ACHN (cell line): ENCODE measurements at places on chromosomes 4 and X.

DNA sequence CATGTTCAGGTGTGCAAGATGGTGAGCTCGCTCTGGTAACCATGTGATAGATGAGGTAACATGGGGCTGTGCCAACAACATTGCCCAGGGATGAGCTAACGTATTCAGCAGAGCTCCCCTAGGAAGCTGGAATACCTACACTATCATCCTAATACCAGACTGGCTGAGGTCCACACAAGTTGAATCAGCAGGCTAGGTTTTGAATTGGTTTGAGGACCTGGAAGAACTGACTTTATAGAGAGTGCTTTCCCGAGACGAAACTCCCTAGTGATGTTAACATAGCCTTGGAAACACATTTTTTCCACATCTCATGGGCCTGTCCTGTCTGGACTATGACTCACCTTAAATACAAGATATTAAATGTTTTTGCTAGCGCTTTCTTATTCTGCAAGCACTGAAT, 56.7 kb downstream of the IGFBP7 start:
- peak; percentile 20 for DNase-seq

DNA sequence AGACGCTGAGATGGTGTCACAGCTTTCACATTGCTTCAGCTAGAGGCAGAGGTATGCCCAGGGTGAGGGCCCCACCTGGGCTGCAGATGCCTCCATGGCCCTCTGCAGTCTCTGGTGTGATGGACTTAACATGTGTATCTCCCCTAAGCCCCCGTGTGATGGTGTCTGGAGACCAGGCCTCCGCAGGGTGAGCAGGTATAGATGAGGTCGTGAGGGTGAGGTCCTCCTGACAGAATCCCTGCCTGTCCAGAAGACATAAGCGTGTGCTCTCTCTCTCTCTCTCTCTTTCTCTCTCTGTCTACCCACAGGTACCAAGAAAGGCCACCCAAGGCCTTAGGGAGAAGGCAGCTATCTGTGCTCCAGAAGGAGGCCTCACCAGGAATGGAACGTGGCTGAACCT, 50.9 kb downstream of the CPZ start:
- no peak for DNase-seq

DNA sequence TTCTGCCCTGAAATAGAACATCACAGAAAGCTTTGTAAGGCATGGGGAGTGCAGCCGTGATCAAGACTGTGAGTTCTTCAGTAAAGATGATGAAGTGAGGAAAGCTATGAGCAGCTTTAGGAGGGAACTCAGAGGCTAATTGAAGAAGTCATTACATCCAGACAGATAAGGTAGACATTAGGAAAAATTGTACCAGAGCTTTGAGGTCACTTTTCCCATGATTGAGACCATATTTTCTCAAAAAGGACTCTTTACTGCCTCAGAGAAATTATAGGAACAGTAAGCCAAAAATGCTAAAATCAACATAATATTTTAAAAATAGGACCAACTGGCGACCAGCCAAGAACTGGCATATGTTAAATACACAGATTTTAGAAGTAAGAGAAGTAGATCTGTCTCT, 11.2 kb downstream of the CHST7 start:
- DNase-seq, result no peak

- no peak for DNase-seq
These were observed 1040.3 kb upstream of the PCDH10 start for GRCh38 chr4:132108784-132109183.

GRCh38 chr4:64617800-64618199, 208.6 kb upstream of the TECRL start:
- DNase-seq, result peak; percentile 12

- no peak for DNase-seq
These were observed 2045.7 kb upstream of the TENM3 start for GRCh38 chr4:180197471-180197870.

- no peak for DNase-seq
These were observed 249.4 kb downstream of the HNRNPD start for GRCh38 chr4:82124365-82124764.

DNA sequence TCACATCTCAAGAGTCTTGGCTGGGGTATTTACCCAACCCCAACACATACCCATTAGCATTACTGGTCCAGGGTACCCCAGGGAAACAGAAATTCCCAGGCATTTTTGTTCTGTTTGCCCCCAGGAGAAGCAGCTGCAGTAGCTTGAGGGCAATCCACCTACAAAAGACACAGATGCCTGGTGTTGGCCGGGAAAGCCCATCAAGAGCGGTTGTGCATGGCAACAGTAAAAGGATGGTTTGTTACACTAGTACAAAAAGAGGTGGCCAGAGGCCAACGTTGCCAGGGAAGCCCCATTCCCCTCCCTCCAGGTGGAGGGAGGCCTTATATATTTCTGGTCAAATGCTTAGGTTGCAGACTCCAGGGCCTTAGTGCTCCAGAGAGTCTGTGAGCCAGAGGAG, 637.8 kb downstream of the BCOR start:
- DNase-seq, result no peak

DNA sequence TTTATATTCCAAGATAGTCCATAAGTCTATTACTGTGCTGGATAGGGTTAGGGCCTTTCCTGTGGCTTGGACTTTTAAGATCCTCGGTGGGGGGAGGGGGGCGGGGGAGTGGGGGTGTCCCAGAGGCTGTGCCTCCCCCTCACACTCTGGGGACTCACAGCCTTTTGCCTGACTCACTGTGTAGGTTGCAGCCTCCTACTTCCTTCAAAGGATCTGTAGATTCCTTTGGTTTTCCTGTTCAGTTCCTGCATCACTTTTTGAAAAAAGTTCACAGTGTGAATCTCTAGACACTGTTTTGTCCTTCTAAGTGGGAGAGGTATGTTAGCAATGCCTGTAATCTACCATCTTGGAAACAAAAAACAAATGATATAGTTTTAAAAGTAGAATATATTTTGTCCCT, 999.9 kb downstream of the GLUD2 start:
- no peak for DNase-seq

DNA sequence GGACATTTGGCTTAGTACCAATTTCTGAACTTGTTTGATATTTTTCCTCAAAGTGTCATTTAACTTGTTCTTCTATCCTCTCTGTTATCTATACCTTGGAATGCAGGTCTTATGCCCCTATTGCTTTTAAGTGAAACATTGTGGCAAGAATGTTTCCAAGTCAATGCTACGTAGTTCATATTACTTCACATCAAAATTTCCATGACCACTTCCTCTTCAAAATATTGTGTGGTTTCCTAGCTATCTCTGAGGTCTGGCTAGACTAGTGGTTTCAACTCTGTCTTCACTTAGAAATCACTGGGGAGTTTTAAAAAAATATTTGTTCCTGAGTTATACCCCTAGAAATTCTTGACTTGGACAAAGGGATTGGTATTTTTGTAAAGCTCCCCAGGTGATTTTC, 20.2 kb upstream of the RASGEF1B start:
- DNase-seq, result no peak

GRCh38 chrX:53362449-53362848, 60.0 kb downstream of the SMC1A start:
- no peak for DNase-seq

GRCh38 chrX:71935476-71935875, 24.8 kb downstream of the NHSL2 start:
- no peak for DNase-seq
